ENCODE measurements at places on chromosomes 1 and 21.

DNA sequence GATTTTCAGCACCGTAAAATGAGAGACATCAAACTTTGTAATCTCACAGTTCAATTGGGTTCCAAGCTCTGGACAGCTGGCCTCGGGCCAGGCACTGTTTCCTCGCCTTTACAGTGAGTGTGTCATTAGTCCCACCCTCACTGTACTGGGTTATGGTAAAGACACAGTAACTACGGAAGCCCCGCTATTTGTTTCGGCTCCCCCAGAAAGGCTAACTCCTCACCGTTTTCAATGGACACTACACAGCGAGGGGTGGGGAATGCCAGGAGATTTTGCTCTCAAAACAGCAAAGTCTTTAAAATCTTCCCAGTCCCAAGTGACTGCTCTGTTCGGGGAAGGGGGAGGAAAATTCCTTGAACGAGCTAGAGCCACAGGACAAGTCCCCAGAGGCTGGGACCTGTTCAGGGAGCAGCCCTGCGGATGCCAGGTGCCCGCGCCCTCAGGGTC, 757 bp upstream of the SPSB1 start:
- no peak for DNase-seq

GRCh38 chr1:236494586-236495466, 29.0 kb upstream of the LGALS8 start:
- no peak for DNase-seq

GRCh38 chr1:164771619-164772361, 212.8 kb downstream of the PBX1 start:
- no peak for DNase-seq

DNA sequence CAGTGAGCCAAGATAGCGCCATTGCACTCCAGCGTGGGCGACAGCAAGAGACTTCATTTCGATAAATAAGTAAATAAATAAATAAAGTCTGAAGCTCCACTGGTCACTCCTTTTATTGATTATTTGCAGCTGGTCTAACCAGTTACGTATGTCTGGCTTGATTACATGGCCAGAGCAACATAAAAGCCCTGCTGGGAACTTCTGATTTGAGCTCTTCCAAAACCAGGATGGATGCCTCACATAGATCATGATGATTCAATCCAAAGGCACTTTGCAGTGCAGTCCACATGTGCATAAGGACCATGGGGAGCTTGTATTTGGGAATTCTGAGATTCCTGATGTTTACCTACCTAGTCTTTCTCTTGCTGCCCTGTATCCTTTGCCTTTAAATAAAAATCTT, 24.0 kb downstream of the NSUN4 start:
- DNase-seq = no peak

- no peak for DNase-seq
These were observed 41.0 kb downstream of the MYOM3 start for GRCh38 chr1:24070821-24071393.

DNA sequence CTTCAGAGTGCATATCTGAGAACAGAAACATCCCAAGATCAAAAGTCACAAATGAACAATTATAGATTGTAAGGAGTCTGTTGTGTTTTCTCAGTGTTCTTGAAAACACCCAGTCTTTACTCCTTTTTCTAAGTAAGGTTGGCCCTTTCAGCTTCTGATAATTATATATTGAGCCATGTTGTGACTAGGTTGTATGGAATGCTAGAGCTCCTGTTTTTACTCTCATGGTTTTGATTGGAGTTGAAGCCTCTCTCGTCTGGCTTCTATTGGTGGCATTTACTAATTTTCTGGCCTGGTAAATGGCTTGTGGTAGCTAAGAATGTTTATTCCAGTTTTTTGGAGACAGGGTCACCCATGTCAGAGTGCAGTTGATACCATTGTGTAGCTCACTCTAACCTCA, 84.7 kb downstream of the NDUFS5 start:
- no peak for DNase-seq

GRCh38 chr1:175708787-175709186, 34.6 kb downstream of the TNR start:
- no peak for DNase-seq

GRCh38 chr21:19590044-19590443, 1186.5 kb upstream of the TMPRSS15 start:
- DNase-seq = no peak

GRCh38 chr1:194279975-194280374, 1093.6 kb upstream of the B3GALT2 start:
- no peak for DNase-seq

- no peak for DNase-seq
These were observed 13.4 kb downstream of the COP1 start for GRCh38 chr1:176193663-176194062.

All from NCI-H774 (cell line).